Effector CD4-positive, alpha-beta T cell (primary cell): ENCODE measurements at places on chromosomes 5 and 9.

DNA sequence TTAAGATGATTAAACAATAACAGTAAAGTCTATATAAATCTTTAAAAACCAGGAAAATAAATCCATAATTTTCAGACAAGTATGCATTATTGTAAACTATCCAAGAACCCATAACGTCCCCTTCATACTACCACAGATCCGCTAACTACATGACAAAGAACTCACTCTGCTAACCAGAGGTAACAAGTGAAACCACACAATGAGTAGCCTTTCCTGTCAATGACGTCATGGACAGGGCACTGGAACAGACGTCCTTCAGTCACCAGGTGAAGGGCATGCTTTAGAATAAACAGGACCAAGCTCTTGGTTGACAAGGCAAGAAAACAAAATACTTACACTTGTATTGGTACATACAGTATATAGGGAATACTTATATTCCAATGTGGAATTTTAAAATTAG lies 45.2 kb downstream of the RNF130 start:
- no peak for DNase-seq

DNA sequence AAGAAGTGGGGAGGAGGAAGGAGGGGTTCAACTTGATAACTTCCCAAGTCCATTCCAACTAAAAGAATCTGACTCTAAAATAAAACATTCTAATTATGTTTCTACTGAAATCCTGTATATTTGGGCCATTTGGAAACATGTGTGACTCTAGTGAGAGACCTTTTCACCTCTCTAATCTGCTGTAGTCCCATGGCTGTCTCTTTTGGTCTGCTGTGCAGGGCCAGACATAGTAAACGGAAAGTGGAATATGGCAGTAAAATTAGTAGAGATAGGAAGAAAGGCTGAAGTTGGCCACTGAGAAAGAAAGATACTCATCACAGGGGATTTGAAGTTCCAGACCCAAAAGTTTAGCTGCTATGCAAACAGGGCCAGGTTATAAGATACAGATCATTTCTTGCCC lies 15.9 kb downstream of the RFX3 start:
- DNase-seq = no peak

DNA sequence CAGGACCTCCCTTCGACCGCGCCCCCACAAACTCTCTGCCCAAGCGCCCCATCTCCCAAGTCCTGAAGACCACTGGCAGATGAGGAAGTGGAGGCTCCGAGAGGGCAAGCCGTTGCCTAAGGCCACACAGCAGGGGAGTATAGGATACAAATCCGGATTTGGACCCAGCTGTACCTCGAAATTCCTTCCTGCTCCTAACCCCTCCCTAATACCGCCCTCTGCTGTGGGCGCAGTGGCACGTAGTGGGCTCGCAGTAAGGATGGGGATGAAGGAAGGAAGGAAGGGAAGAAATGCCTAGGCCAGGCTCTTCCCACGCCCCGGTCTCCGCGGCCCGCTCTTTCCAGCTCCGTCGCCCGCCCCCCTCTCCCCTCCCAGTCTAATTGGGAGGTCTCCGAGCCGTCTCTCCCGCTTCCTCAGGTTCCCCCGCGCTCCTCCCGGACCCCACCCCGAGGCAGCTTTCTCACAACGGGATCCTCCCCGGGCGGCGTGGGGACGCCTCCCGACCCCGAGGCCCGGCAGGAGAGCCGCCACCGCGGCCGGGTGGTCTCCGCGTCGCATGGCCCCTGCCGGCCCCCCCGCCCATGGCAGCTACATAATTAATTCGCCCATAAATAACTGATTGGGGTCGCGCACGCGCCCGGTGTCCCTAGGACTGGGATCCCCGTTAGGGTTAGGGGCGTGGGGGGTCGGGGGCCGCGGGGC lies 138.9 kb downstream of the C9orf50 start:
- no peak for DNase-seq

DNA sequence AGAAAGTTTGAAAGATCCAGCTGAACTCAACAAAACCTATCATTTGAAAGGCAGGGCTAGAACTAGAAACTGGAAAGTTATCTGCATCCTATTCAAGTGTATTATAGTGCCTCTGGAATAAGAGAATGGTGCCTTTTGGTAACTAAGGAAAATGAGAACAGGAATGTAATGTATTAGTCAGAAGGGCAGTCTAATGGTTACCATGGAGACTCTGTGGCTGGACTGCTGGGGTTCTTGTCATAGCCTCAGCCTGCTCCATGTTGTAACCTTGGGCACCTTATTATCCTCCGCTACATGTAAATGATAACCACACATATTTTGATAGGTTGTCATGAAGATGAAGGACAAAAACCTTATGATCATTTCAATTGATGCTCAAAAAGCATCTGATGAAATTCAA lies 24.6 kb upstream of the IFNB1 start:
- DNase-seq = no peak

GRCh38 chr5:33227247-33227646 lies 213.5 kb upstream of the TARS1 start:
- DNase-seq = no peak

DNA sequence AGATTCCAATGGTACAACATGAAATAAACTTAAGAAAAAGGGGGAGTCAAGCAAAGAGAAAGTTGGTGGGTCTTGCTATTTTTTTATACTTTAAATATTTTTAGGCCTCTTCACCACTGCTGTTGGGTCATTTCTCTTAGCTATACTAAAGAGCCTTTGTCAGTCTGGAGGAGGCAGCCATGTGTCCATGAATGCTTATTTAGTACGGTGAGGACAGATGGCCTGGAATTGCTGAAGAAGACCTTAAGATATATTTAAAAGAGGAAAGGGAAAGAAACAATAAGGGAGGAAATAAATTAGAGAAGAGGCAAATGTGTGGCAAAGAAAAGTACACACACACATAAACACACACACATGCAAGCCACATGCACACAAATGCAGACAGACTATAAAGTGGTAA lies 560.5 kb upstream of the MEF2C start:
- no peak for DNase-seq

DNA sequence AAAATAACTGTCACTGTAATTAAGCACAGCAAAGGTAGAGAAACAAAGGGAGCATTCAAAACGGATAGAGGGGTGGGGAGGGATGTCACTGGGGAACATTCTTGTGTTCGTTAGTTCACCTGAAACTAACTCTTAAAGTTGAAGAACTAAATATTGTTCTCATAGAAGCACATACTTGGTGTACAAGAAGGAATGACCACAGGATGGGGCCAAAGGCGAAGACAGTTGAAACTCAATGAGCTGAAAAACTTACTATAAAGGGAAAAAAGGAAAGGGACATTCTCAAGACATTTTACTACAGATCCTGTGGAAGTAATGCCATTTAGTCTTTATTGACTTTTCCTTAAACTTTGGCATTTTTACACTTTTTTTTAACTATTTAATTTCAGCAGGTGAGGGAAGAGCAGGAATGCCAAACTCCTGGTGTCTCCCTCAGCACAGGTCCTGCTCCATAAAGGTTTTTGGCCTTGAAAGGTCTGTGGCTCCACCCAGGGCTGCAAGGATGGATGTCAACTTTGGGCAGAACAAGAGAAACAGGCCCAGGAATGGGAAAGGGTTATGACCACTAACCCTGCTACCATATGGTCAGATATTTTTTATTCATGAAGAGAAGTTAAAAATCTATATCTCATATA lies 197.6 kb upstream of the RASA1 start:
- no peak for DNase-seq

GRCh38 chr9:14888875-14889274 lies 21.4 kb downstream of the FREM1 start:
- no peak for DNase-seq

GRCh38 chr9:129175825-129176633 lies 2.0 kb downstream of the IER5L start:
- peak; percentile 19 for DNase-seq

DNA sequence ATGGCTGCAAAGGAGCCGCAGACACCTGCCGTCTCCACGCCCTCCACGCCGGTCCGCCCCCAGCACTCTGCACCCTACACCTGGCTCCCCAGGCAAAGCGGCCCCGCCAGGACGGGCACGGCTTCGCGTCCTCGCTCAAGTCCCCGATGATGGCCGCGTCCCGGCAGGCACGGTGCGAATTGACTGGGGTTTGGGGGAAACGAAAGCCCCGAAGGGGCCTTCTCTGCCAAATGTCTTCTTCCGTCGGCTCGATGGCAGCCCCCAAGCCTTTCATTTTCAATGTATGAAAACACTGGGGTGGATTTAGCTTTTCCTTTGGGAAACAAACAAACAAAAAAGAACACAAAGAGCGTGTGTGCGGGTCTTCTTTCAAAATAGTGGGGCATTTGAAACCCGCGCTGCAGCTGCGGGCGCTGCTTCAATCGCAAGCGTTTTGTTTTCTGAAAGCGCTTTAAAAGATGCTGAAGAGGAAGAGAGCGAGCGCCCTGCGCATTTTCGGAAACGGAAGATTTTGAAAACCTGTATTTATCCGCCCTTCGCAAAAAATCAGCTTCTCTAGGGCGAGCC lies 160.0 kb downstream of the RMI1 start:
- no peak for DNase-seq

- DNase-seq = peak; percentile 2
Measured at GRCh38 chr9:137452761-137453642, 6.1 kb downstream of the NSMF start.

GRCh38 chr5:75907651-75908050 lies 175.5 kb upstream of the SV2C start:
- DNase-seq = no peak

GRCh38 chr9:129250786-129251185 lies 72.7 kb upstream of the IER5L start:
- DNase-seq = no peak

DNA sequence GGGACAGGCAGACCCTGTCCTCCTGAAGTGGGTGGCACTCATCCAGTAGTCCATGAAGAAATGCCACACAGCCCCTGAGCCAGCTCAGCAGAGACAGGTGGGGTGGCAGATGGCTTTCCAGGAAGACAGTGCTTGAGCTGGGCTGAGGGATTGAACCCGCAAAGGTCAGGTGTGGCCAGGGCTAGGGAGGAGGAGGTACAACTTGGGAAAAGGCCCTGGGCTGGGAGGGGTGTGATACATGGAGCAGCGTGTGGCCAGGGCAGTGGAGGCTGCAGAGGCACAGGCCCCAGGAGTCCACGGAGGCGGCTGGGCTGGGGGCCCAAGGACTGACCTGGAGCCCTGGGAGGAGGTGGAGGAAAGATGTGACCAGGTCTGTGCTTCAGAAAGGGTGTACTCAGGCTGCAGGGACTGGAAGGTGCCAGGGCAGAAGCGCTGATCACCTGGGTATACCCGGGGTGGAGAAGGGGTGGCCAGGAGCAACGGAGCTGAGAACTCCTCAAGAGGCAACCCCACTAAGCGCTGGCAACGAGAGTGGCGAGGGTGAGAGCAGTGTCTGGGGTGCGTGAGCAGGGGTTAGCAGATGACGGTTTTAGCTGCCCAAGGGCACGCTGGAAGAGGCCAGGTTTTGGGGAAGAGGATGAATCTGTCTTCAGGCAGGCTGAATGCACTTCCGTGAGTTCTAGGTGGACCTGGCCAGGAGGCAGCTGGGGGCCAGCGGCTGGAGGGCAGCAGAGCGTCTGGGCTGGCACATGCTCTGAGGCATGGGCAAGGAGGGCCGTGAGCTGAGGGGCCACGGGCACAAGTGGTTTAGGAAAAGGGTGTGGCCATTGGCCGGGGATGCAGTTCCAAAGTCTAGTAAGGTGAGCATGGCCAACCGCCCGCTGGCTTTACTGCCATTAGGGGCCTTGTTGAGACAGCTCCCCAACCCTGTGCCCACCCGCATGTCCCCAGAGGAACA lies 3.9 kb upstream of the RABL6 start:
- DNase-seq = no peak

DNA sequence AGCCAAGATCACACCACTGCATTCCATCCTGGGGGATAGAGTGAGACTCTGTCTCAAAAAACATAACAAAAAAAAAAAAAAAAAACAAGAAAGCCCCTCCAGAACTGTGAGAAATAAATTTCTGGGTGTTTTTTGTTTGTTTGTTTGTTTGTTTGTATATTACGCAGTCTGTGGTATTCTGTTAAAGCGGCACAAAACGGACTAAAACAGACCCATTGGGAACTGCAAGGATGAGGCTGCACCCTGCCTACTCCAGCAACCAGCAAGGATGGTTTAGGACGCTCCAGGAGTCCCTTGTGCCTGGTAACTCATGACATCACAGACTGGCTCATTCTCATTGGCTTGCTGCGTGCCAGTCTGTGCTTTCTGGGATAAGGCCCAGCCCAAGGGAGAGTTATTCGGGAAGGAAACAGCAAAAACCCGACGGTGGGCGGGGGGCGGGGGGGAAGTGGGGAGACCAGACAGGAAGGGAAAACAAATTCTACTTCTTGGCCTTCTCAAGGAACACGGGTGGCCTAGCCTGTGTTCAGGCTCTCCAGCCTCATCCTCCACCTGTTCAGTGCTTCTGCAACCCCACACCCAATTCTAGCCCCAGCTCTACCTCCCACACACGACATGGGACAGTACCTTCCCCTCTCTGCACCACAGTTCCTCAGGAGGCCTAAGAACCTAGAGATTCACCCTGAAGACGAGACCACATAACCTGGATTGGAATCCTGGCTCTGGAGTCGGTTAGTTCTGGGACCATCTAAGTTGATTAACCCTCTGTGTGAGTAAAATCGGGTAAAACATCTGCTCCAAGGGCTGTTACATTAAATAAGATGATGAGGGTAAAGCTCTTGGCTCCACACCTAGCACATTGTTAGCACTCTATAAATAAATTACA lies 2.8 kb downstream of the CD74 start:
- no peak for DNase-seq

DNA sequence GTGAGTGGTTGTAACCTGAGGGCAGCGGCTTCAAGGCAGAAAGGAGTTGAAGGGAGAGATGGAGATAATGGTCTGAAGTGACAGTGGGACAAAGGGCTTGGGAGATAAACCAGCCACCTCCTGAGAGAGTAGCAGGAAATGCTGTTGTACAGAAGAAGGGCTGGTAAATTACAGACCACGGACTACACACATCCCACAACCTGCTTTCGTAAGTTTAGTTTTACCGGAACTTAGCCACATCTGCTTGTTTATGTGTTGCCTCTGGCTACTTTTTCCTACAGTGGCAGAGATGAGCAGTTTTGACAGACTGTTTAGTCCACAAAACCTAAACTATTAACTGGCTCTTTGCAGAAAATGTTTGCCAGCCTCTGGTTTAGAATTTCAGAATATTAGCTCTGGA lies 269.5 kb downstream of the ARHGEF28 start:
- no peak for DNase-seq

GRCh38 chr9:124708074-124708473 lies 63.0 kb downstream of the NR6A1 start:
- DNase-seq = no peak

DNA sequence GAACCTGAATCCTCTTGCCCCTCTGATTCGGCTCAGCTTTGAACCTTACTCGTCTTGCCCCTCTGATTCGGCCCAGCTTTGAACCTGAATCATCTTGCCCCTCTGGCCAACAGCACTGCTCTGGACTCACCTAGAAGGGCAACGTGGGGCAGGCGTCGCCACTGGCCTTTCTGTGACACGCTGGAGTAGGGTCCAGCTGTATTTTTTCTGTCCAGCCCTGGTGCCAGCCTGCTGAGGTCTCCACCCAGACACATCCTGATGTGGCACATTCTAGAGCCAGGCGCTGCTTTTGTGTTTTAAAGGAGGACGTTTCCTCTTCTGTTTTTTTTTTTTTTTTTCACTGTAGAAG lies 15.2 kb upstream of the CPEB4 start:
- DNase-seq = no peak
